ENCODE measurements at places on chromosomes 2 and 18.

- no peak for DNase-seq
Observed at GRCh38 chr2:36266536-36267121, 88.9 kb upstream of the CRIM1 start.

DNA sequence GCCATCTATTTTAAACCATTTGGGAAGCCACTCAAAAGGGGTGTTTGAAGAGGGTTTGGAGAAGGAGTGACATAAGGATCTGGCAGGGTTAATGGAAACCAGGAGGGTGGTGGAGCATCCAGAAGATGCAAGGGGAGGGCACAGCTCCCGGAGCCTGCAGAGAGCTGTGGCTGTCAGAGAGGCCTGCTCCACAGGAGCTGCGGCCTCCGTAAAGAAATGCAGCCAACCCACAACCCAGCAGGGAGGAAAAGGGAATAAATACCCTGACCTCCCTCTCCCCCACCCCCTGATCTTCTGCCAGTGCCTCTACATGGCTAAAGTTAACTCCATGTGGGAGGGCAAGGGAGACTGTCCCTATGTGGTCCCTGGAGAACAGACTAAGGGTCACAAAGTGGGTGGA is 567.1 kb upstream of the POU3F3 start:
- DNase-seq = no peak

- DNase-seq = peak; percentile 29
Observed at GRCh38 chr2:238973038-238973739, 125.3 kb downstream of the TWIST2 start.

GRCh38 chr2:16055848-16056580 is 115.7 kb downstream of the MYCN start:
- DNase-seq = no peak

DNA sequence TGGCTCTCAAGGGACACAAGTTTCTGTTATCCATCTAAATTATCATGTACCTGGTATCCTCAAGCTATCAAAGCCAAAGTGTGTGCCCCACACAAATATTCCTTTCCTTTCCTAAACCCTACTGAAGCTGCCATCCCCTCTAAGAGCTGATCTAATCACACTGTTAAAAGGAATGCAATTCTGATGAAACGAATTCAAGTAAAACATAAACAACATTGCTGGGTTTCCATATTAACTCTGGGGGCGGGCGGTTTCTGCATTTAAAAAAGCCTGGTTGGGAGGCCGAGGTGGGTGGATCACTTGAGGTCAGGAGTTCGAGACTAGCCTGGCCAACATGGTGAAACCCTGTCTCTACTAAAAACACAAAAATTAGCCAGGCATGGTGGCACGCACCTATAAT is 41.9 kb upstream of the PCBP1 start:
- DNase-seq = no peak

DNA sequence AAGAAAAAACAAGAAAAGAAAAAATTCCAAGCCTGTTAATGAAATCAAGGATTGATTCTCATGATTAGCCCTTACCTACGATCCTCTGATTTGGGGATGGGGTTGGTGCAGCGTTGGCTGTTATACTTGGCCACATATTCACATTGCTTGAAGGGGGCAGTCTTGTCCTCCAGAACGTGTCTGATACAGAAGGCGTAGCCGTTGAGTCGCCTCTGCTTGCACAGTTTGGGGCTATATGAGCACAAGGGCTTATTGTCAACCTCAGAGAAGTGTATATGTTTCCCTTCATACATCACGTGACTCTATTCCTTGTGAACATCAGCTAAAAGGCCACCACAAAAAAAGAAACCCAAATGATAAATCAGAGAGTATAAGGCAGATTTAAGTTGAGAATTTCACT is 23.2 kb downstream of the INO80D start:
- DNase-seq = no peak

DNA sequence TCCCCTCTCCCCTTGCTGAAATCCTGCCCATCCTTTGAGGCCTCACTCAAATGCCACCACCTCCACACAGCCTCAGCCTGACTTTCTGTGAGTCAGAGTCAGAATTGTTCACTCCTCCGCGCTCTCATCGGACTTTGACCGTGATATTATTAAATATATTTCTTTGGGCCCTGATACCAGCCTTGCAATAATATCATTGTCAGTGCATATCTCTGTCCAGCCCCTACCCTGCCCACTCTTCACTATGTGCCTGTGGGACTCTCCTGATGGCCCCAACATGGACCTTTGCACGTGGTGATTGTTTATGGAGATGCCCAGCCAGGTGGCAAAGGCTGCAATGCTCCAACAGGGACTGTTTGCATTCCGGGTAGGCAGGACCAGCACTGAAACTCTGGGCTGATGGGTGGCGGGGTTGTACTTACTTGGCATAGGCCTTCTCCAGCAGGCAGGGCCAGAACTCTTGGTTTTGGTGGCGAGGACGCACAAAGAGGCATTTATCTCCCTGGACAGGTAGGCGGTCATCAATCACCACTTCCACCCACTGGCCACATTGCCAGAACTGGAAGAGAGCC is 37.3 kb downstream of the CAPN13 start:
- no peak for DNase-seq

- no peak for DNase-seq
Observed at GRCh38 chr18:46538376-46538775, 118.6 kb downstream of the LOXHD1 start.

- DNase-seq = no peak
Observed at GRCh38 chr2:63425079-63425416, 163.2 kb downstream of the WDPCP start.

DNA sequence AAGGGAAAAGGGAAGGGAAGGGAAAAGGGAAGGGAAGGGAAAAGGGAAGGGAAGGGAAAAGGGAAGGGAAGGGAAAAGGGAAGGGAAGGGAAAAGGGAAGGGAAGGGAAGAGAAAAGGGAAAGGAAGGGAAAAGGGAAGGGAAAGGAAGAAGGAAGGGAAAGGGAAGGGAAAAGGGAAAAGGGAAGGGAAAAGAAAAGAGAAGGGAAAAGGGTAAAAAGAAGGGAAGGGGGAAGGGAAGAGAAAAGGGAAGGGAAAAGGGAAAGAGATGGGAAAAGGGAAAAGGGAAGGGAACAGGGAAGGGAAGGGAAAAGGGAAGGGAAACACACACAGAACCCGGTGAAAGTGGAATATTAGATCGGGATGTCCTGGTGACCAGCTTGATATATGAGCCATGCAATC is 40.8 kb downstream of the EIPR1 start:
- DNase-seq = no peak

GRCh38 chr2:166117491-166117890 is 10.3 kb downstream of the SCN1A start:
- no peak for DNase-seq

DNA sequence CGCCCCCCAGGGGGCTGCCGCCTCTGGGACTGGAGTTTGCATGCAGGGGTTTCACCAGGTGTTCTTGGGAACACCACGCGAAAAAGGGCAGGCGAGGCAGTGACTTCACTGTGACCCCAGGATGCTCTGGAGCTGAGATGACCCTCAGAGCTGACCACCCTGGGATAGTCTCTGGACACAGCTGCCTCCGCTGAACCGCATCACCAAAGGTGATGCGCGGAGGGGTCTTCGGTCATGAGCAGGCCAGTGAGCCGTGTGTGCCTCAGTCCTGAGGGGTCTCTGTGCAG is 17.5 kb downstream of the GPR35 start:
- no peak for DNase-seq

- DNase-seq = no peak
Observed at GRCh38 chr2:145260081-145260480, 740.2 kb upstream of the ZEB2 start.

Data from fibroblast of skin of right quadriceps (primary cell).